IPS DF 6.9 (cell line): ENCODE measurements at places on chromosomes 11 and 22.

GRCh38 chr11:57775491-57775890 lies 13.9 kb downstream of the CTNND1 start:
- DNase-seq = no peak

DNA sequence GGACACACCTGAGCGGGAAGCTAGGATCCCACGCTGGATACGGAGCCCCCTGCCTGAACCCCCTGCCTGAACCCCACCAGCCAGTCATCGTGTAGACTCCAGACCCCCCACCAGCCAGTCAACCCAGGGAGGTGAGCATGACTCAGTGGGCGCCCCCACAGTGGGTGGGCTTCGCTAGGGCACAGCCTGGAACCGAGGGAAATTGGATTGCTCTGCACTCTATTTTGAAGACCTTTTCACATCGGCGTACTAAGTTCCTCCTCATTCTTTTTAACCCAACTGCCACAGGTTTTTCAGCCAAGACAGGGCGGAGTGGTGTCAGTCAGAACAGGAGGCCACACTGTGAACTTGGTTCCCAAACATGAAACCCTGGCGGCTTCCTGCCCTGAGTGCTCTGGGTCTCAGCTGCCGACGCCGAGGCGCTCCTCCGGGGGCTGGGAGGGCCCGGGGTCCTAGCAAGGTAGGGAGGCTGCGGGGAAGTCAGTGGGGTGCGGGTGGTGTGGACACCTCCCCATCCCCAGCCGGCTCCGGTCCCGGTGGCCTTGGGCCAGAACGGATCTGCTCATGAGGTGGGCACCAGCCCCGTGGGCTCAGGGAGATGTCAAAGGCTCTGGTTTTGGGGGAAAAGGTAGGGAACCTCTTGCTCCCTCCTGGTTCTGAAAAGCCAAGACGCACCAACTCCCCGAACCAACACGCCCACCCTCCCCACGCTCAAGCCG lies 57.0 kb downstream of the BRD1 start:
- no peak for DNase-seq

DNA sequence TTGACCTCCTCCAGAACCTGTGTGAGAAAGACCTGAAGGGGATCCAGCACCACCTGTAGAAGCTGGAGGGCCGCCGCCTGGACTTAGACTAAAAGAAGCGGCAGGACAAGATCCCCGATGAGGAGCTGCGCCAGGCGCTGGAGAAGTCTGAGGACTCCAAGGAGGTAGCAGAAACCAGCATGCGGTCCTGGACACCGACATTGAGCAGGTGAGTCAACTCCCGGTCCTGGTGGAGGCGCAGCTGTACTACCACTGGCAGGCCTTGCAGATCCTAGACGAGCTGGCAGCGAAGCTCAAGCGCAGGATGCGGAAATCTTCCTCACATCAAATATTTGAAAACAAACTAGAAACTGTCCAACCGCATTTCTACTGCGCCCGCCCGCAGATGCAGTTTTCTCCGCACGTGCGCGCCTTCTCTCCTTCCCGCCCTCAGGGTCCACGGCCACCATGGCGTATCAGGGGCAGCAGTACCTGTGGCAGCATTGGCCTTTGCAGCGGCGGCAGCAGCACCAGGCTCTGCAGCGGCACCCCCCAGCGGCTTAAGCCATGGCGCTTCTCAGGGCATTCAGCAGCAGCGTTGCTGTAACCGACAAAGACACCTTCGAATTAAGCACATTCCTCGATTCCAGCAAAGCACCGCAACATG lies 10.2 kb downstream of the CLDN25 start:
- no peak for DNase-seq

GRCh38 chr11:614021-614622 lies 1.6 kb downstream of the IRF7 start:
- no peak for DNase-seq

DNA sequence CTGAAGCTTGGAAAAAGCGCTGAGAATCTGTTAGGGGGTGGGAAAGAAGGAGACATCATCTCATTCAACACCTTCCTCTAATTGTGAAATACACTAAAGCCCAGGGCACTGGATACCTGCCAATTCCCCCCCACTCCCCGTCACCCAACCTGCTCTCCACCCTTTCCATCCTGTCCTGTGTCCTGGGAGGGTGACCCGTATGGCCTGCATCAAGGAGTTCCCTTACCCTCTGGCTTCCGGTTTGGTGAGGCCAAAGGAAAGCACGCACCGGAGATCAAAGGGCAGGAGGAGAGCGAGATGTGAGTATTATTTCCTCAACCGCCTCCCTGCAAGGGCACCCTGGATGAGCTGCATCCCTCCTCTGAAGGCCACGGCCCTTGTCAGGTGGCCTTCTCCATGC lies 65.0 kb upstream of the PTPRJ start:
- DNase-seq = no peak

- DNase-seq = no peak
These were observed 966 bp downstream of the AHNAK start for GRCh38 chr11:62545437-62546243.

DNA sequence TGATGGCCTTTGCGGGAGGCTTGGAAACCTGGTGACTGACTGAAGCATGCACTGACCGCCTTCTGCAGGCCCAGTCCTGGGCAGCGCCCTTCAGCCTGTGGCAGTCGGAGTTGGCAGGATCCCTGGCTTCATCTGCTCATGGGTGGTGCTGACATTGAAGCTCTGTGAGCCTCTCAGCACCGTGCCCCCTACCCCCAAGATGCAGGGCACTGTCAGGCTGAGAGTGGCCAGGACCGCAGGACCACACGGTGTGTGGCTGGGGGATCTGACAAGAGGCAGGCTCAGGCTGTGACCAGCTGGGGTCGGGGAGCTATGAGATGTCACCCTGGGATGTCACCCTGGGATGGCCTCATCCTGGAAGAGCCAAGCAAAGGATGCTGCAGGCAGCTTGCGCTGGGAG lies 32.7 kb downstream of the TBC1D22A start:
- no peak for DNase-seq

DNA sequence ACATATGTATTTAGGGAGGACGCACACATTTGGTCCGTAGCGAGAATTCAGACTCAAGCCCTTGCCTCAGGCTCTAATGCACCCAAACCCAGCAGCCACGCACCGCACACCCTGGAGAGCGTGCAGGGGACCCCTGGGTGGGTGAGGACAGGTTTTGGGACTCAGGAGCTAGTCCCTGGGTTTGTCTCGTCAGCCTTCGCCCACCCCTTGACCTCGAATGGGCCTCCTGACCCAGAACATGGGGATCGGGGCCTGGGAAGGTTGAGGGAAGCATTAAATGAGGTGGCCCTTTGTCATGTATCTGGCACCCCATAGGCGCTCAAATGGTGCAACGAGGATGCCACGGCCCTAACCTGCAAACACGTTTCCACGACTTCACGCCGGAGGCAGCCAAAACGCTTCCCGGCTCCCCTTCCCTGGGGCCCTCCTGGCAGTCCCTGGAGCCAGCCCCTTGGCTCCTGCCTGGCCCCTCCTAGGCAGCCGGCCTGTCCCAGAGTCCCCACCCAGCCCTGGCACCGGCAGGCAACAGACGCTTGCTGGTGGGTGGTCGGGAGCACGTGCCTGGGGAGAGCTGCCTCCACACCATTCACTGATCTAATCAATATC lies 5.5 kb upstream of the LINC01488 start:
- DNase-seq = no peak

DNA sequence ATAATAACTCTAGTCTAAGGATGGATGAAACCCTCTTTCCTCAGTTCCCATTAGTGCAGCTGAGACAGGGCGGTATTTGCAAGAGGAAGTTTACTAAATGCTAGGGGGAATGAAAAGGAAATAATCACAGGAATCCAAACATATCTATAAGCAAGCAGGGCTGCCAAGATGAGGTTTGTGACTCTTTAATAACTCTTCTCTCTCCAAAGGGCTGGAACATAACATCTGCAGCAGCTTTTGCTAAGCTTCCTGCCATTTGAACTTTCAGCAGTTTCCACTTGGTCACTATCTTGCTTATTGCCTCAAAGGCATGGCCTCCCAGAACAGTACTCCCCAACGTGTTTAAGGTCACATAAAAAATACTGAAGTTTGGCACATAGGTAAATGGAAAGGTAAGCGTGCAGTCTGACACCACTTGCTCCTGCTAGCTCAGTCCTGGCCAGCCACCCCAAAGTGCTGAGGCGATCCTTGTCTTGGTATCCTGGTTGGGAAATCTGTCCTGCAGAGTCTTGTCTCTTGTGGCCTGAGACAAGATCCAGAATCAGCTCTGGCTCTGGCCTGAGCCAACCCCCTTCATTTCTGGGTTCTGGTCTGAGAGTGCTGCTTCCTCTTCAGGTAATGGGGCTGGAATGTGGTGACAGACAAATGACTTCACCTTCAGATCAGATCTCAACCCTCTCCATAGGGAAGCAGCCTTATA lies 81.8 kb downstream of the KCNC1 start:
- DNase-seq = no peak

DNA sequence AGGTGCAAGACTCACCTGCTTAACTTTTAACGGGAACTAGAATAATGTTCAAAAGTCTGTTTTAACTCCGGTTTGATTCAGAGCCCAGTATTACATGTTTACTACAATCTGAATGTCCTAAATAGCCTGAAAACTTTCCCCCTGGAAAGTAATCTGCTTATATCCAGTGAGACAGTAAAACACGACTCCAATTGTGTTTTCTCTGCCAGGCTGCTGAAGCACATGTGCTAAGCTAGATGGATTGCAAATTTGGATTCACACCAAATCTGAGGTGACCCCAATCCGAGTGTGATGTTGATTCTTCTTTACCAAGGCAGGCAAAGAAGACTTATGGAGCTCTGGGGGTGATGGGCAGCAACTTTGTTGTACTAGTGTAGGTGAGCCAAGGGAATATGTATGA lies 158.7 kb upstream of the PDGFD start:
- DNase-seq = no peak

GRCh38 chr22:50262460-50262911 lies 1.0 kb upstream of the MAPK12 start:
- DNase-seq = no peak

DNA sequence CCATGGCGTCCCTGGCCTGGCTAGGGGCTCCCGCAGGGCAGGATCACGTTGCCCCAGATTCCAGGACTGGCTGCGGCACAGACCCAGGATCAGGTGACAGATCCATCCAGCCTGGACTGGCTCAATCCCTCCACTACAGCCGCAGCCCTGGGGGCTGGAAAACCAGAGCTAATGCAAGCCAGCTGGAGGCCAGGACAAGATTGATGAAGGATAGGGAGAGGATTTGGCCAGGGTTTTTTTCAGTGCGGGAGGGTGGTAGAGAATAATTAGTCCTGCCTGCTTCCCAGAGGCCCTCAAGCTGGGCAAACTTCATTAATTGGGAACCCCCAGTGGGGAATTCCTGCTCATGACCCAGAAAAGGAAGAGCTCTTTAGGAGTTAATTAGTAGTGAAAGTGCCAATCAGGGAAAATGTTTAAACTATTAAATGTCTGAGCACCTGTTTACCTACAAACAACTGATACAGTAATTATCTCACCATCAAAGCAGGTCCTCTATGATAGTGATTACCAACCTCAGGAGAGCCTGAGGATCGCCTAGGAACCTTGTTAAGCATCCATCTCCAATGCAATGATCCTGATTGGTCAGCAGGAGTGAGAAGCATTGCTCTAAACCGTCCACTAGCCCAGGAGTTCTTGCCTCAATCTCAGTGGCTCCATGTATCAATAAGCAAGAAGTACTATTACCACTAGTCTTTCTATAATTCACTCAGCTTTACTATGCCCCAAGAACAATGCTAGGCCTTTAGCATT lies 33.0 kb upstream of the MYOD1 start:
- DNase-seq = no peak

DNA sequence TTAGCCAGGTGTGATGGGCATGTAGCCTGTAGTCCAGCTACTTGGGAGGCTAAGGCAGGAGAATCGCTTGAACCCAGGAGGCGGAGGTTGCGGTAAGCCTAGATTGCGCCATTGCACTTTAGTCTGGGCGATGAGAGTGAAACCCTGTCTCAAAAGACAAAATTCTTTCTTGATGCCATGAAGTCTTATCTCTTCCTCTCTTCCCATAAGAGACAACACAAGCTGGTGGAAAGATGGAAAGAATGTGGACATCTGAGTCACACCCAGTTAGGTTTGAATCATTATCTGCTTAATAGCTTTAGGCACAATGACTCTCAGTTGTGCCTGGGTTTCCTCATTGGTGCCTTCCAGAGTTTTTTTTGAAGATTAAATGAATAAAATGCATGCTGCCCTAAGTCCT lies 35.3 kb downstream of the KREMEN1 start:
- no peak for DNase-seq

DNA sequence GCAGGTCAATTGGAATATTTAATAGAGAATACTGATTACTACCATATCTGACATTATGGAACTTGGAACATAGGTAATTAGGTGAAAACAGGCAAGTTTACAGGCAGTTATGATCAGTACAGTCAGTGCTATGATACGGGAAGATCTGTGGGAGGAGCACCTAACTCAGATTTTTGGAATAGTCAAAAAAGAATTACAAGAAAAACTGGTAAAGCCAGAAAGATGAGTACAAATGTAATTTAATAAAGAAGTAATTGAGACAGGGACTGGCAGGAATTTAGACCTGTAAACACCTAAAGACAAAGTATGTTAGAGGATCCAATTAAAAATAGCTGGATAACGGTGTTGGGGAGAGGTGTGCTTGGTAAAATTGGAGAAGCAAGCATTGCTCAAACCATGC lies 206.5 kb upstream of the ANO5 start:
- no peak for DNase-seq

DNA sequence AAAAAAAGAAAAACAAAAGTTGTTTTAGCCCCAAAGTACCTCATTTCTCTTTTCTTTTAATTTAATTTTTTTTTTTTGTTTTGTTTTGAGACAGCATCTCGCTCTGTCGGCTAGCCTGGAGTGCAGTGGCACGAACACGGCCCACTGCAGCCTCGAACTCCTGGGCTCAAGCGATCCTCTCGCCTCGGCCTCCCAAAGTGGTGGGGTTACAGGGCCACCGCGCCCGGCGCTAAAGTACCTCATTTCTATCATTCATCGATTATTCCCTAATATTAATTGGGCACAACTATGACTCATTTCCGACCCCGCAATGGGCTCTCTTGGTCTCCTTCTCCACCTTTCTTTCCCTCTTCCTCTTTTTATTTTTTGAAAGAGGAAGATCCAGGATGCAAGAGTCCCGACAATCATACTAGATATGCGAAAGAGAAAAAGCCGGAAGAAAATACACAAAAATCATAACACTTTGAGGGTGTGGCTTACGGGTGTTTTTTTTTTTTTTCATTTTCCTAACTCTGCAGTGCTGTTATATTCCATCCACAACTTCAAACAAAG lies 475 bp upstream of the AIP start:
- DNase-seq = no peak

- no peak for DNase-seq
These were observed 37.7 kb downstream of the SGSM3 start for GRCh38 chr22:40407831-40408717.
